Pancreas (tissue), 10 donors: ENCODE measurements at places on chromosomes 7 and 10. TPM values are rescaled to one million over a fixed set of nuclear protein-coding genes. Genes with fewer than 3 reads are reported as not detected.

- no peaks in the 10 kb centered on the region for H3K27me3 ChIP-seq
- H3K27ac ChIP-seq, result no peak overlapping the region
- H3K4me1 ChIP-seq, result no peaks in the 10 kb centered on the region
- no peak overlapping the region for H3K4me3 ChIP-seq
Observed at GRCh38 chr7:75866114-75866488, 12.7 kb upstream of the RHBDD2 start.

The EMX2 gene
- total RNA-seq, result 0.06 TPM

GRCh38 chr7:12926206-12926605 lies 238.8 kb downstream of the ARL4A start:
- no peak overlapping the region for H3K27ac ChIP-seq
- no peak overlapping the region for H3K4me3 ChIP-seq
- H3K27me3 ChIP-seq, result no peaks in the 10 kb centered on the region
- no peaks in the 10 kb centered on the region for H3K36me3 ChIP-seq
- no peak for DNase-seq

- no peak for DNase-seq
- H3K36me3 ChIP-seq, result no peaks in the 10 kb centered on the region
- H3K27me3 ChIP-seq, result no peaks in the 10 kb centered on the region
- no peaks in the 10 kb centered on the region for H3K4me1 ChIP-seq
- no peak overlapping the region for H3K4me3 ChIP-seq
Observed at GRCh38 chr7:131623154-131623553, 66.7 kb upstream of the PODXL start.

DNA sequence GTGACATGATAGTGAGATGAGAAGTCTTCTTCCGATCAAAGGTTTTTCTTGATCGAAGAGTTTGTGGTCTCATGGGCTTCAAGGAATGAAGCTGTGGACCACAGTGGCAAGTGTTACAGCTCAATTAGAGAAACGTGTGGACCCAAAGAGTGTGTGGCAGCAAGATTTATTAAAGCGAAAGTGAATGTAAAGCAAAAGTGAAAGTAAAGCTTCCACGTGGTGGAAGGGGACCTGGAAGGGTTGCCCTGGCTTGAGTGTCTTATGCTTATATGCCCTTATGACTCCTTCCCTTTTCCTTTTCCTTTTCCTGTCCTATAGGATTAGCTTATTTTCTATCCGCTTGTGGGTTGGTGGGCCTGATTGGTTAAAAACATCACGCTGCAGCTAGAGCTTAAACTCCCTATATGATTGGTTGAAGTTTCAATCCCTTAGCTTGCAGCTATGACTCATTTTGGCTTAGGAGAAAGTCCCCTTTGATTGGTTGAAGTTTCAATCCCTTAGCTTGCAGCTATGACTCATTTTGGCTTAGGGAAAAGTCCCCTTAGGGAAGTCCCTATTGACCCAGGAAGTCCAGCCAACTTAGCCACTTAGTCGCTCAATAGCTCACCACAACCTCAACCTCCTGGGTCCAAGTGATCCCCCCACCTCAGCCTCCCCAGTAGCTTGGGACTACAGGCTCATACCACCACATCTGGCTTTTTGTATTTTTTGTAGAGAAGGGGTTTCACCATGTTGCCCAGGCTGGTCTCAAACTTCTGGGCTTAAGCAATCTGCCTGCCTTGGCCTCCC lies 34.7 kb downstream of the MRPS24 start:
- H3K4me1 ChIP-seq, result no peaks in the 10 kb centered on the region
- H3K27me3 ChIP-seq, result no peaks in the 10 kb centered on the region
- no peak overlapping the region for H3K4me3 ChIP-seq
- H3K27ac ChIP-seq, result no peak overlapping the region

DNA sequence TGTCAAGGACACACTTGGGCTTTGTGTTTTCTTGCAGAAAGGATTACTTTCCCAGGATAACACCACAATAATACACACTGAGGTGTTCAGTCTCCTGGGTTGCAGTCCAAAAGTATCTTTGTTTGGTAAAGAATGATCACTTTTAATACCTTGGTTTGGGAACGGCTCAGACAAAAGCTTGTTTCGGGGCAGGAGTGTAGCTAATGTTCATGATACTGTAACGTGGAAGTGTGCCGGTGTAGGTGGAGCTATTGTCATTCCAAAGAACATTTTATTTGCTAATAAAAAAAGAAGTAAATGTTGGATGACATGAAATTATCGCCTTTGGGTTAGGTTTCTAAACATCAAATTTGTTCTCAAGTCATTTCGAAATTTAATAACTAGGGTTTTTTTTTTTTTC lies 1.2 kb downstream of the EIF4H start:
- no peak overlapping the region for H3K27ac ChIP-seq
- no peaks in the 10 kb centered on the region for H3K36me3 ChIP-seq
- peaks cover 48% of the 10 kb centered on the region for H3K4me1 ChIP-seq
- no peak for DNase-seq

DNA sequence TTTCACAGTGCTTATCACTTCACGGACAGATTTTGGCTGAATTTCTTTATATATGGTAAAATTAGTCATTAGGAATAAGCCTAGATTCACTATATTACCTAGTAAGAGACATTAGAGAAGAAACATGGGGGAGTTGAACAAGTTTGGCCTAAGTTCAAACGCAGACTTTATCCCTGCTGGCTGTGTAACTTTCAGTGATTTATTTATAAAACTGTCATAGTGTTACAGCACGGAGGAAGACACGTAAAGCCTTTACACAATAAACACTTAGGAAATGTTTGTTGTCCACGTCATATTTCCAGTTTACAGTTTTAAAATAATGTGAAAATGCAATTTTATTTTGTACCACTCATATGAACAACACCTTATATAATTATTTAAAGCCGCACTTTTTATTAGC lies 661.5 kb downstream of the MAGI2 start:
- no peaks in the 10 kb centered on the region for H3K27me3 ChIP-seq
- H3K36me3 ChIP-seq, result no peaks in the 10 kb centered on the region
- no peaks in the 10 kb centered on the region for H3K4me1 ChIP-seq
- DNase-seq, result no peak
